ENCODE measurements at places on chromosomes 7 and 10.

DNA sequence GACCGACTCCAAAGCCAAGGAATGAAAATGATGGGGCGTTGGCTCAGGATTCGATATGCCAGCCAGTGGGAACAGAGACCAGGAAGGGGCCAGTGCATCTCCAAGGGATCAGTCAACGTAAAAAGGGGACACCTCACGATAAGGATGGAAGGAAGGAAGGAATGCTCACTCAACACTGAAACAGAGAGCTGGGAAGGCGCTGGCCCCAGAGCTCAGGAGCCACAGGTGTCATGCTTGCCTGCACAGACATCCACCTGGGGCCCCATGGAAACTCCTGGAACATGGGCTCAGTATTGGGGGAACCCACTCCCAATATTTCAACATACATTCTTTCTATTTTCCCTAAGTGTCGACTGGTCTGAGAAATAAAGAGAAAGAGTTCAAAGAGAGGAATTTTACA lies 5.3 kb downstream of the MMRN2 start:
- no peak for DNase-seq

- DNase-seq, result no peak
These were observed 101.5 kb downstream of the ORC5 start for GRCh38 chr7:104106108-104106905.

DNA sequence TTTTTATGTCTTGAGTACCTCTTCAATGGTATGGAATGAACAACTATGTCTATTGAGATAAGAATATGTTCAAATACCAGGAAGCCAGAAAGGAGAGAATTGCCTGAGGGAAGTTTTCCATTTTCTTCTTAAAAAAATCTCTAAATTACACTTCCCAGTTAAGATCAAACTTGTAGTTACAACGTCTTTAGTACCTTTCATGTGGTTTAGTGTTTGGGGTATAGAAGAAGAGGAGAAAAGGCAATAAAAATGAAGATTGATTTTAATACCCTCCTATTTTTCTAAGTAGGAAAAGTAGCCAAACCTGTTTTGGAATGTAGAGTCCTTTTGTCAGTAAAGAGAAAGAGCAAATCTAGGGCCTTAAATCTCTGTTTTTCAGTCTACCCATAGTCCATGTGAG lies 470.0 kb upstream of the SEMA3A start:
- no peak for DNase-seq

DNA sequence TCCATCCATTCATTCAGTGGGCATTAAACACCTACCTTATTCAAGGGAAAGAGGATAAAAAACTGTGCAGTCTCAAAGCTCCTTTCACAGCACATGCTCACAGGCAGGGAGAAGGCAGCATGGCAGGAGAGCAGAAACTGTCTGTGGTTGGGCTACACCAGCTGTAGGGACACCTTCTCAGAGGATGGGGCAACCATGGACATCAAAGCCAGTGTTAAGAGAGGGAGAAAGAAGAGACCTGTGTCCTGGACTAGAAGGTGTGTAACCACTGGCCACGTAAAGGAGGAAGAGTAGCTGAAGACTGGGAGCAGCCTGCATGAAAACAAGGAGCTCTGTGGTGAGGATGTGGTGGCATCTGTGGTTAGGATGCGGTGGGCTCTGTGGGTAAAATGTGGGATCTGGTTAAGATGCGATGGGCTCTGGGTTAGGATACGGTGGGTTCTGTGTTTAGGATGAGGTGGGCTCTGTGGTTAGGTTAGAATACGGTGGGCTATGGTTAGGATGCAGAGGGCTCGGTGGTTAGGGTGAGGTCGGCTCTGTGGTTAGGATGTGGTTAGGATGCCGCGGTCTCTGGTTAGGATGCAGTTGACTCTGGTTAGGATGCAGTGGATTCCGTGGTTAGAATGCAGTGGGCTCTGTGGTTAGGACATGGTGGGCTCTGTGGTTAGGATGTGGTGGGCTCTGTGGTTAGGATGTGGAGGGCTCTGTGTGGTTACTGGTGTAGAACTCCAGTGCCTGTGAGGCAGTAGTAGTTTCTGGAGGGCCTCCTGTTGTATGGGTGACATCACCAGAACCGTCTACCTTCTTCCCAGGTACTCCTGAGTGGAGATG lies 197.6 kb downstream of the WDR37 start:
- no peak for DNase-seq

DNA sequence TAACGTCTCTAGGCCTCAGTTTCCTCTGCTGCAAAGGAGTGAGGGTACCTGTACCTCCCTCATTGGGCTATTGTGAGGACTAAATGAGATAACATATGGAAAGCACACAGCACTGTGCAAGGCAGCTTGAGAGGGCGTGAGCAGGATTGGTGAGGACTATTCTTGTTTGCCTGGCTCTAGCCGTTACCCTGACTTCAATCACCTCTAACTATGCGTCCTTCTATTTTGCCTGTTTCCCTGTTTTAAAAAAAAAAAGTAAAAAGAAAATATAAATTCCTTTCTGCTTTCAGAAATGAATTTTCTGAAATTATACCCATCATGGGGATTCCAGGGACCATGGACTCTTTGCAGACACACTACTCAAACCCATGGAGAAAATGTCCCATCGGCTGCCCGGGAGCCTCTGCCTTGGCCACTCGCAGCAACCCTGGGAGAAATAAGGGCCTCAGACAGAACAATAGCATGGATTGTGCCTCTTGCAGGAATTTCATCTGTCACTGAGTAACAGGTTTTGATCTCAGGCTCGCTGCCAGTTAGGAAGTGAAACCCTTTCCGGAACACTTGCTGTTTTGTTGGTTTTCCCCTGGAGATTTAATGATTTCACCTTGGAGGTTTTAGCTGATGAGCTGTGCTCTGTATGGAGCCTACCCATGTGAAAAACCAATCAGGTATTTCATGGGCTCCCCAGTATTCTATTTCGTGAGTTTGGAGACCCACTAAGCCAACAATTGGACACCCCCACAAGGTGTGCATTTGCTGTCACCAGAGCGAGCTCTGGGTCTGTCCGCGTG lies 55.6 kb downstream of the STEAP1B start:
- peak; percentile 88 for DNase-seq

- DNase-seq, result no peak
These were observed 18.3 kb downstream of the ANKMY2 start for GRCh38 chr7:16627236-16627635.

GRCh38 chr7:36507475-36508440 lies 118.1 kb downstream of the ANLN start:
- DNase-seq, result no peak

- DNase-seq, result no peak
These were observed 7.1 kb downstream of the FKBP14 start for GRCh38 chr7:30019387-30019786.

- DNase-seq, result peak; percentile 59
These were observed 20.2 kb downstream of the PDCD11 start for GRCh38 chr10:103416436-103417147.

DNA sequence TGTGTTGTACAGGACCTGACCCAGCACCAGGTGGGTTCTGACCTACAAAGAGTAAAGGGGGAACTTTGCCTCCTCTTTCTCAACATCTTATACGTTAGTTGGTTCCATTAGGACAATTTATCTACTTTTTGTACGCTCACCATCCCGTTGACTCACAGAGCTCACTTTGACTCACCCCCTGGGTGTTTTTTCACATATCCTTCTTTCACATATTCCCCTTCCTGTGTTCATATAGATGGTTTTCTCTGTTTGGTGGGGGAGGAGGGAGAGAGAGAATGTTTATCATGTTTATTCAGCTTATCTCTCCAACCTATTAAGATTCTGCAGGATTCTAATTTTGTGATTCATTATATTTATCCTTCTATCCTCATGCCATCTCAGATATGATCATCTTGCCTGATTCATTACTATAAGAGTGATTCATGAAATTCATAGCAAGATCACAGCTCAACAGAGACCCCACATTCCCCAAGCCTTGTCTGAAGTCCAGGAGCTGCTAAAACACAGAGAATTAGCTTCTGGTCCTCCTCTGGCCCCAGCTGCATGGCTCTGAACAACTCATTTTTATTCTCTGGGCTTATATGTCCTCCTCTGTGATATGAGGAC lies 37.2 kb downstream of the PRSS2 start:
- DNase-seq, result peak; percentile 78

DNA sequence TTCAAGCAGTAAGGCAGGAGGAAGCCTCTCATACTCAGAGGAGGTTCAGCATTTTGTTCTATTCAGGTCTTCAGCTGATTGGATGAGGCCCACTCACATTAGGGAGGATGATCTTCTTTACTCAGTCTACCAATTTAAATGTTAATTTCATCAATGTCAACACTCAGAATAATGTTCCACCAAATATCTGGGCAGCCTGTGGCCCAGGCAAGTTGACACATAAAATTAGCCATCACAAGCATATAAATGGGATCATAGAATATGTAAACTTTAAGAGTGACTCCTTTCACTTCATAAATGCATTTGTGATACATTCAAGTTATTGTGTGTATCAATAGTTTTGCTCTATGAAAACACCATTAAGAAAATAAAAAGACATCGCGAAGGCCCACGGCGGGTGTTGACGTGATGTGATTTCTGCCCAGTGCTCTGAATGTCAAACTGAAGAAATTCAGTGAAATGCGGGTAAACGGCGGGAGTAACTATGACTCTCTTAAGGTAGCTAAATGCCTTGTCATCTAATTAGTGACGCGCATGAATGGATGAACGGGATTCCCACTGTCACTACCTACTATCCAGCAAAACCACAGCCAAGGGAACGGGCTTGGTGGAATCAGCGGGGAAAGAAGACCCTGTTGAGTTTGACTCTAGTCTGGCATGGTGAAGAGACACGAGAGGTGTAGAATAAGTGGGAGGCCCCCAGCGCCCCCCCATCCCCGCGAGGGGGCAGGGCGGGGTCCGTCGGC lies 536.1 kb upstream of the AUTS2 start:
- no peak for DNase-seq

- DNase-seq, result peak; percentile 18
These were observed 49.2 kb downstream of the LGI1 start for GRCh38 chr10:93806903-93807302.

GRCh38 chr7:1611708-1612241 lies 41.9 kb upstream of the PSMG3 start:
- DNase-seq, result peak; percentile 100

- no peak for DNase-seq
These were observed 96.4 kb downstream of the OSBPL3 start for GRCh38 chr7:24883622-24884013.

DNA sequence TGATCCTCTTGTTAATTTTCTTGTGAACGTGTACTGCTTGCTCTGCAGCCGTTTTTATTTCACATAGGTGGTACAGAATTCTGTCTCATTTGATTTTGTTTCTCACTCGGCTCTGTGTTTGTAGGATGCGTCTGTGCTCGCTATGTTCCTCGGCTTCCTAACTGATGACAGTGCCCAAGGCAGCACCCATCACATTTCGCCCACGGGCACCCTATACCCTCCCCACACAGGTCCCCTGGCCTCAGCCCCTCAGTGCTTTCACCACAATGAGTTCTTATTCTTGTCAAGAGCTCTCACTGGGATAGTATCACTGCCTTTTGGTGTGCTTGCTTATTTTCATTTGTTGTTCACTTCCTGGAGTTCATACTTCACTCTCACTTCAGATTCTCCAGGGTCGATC lies 28.1 kb downstream of the UCMA start:
- DNase-seq, result no peak

GRCh38 chr7:41459623-41460261 lies 243.1 kb downstream of the INHBA start:
- no peak for DNase-seq

DNA sequence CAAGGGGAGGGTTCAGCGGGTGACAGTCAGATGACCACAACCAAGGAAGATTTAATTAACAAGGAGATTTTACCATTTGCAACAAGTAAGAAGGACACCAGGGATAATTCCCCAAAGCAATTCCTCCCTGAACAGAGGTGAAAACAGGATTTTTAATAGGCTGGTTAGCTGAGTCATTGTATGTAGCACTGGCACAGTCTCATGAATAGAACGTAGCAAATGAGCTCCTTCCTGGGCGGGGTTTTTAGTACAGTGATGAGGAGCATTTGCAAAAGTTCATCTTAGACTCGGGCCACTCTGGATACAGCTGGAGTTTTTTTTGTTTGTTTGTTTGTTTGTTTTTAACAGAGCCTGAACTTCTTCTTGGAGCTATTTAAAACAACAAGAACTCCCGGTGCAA lies 39.0 kb downstream of the TAC1 start:
- peak; percentile 71 for DNase-seq

- no peak for DNase-seq
These were observed 40.1 kb downstream of the POLR3A start for GRCh38 chr10:77989081-77989724.

DNA sequence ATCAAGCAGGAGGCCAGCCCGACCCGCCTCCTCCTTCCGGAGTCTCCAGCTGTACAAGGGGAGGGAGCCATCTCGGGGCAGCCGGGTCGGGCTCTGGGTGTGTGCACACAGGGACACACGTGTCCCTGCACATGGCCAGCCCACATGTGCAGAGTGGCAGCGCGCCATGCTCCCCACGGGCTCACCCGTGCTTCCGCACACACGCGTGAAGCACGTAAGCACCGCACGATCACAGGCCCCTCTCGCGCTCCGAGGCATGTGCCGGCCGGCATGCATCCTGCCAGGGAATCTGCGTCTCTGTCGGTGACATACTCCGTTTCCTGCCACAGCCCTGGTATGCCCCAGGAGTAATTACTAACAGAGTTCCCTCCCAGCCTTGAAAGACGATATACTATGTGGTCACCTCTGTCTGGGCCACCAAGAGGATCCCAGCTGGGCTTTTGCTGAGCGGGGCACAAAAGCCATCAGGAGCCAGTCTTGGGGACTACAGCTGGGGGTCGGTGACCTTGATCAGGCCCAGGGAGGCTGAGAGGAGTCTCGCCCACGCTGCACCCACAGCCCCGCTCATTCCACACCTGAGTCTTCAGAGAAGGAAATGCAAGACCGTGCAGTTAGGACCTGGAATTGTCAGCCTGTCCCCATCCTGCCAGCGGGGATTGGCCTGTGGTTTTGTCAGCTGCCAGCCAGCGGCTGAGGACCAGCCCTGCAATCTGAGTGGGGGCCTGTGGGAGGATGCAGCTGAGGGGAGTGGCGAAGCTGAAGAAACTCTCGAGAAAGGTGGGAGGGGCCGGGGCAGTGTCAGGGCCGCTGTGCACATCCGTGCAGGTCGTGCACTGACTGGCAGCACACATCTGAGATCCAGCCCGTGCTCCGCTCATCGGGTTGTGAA lies 11.0 kb upstream of the LFNG start:
- peak; percentile 68 for DNase-seq

GRCh38 chr10:6348096-6348874 lies 145.6 kb downstream of the PFKFB3 start:
- peak; percentile 28 for DNase-seq

DNA sequence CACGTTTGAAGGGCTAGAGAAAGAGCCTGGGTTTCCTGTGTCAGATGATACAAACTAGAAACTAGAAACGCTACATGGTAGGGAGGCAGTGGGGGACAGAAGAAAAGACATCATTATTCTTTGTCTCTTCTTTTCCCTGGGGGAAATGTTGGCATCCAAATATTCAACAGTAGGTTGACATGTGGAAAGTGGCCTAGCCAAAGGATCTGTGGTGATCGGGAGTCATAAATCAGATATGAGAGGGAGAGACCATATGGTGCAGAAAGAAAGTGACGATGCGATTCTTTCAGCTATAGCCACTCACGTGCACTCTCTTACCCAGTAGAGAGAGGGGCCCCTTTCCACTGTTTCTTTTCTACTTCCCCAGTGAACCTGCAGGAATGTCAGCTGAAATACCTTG lies 964.7 kb downstream of the LRMDA start:
- DNase-seq, result no peak

- DNase-seq, result peak; percentile 14
These were observed 354.6 kb downstream of the PHF14 start for GRCh38 chr7:11328309-11328708.

GRCh38 chr10:109975244-109976190 lies 32.3 kb upstream of the ADD3 start:
- no peak for DNase-seq

- peak; percentile 94 for DNase-seq
These were observed at the start of gene MCU for GRCh38 chr10:72691863-72692743. MCU (plus strand) TSS chr10:72692143; CDS start chr10:72692152, 9 bp downstream.

GRCh38 chr7:6630007-6630849 lies 6.9 kb upstream of the ZNF316 start:
- DNase-seq, result no peak

Measured in A172 (cell line).